ENCODE measurements at places on chromosomes 16 and 17.

DNA sequence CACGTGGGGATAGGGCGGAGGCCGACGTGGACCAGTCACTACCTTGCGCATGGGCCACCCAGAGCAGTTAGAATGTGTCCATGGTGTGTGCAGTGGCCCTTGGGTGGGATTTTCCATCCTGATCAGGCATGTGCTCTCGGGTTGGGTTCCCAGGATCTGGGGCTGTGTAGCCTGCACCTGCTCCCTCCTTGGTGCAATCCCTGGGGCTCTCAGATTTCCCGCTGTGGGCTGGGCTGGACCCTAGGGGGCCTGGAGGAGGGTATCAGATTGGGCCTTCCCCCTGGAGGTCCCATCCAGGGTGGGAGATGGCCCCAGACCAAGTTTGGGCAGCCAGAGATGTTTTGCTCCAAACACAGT lies 1.3 kb downstream of the SMTNL2 start:
- H3K27me3 ChIP-seq = no peaks in the 10 kb centered on the region
- H3K4me1 ChIP-seq = peaks cover 56% of the 10 kb centered on the region
- H3K36me3 ChIP-seq = no peaks in the 10 kb centered on the region
- no peak overlapping the region for H3K4me3 ChIP-seq

GRCh38 chr16:84643180-84643583 lies 5.1 kb upstream of the KLHL36 start:
- H3K4me1 ChIP-seq = peaks cover 47% of the 10 kb centered on the region
- peak; percentile 68 for DNase-seq
- H3K27me3 ChIP-seq = no peaks in the 10 kb centered on the region
- H3K27ac ChIP-seq = peak overlapping the region; percentile 70
- H3K36me3 ChIP-seq = no peaks in the 10 kb centered on the region
- H3K4me3 ChIP-seq = no peak overlapping the region

DNA sequence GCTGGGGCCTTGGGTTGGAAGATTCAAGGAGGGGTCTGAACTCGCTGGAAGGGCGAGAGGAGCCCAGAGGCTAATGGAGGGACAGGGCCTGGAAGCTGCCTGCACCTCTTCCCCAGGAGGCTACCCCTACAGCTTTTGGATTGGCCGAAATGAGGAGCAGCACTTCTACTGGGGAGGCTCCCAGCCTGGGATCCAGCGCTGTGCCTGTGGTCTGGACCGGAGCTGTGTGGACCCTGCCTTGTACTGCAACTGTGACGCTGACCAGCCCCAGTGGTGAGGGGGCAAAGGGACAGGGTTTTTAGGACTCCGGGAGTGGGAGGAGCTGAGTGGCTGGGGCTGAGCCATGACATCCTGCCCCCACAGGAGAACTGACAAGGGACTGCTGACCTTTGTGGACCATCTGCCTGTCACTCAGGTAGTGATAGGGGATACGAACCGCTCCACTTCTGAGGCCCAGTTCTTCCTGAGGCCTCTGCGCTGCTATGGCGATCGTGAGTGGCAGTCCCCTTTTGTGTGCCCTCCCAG lies 8.8 kb downstream of the CNTNAP1 start:
- no peaks in the 10 kb centered on the region for H3K27me3 ChIP-seq
- no peaks in the 10 kb centered on the region for H3K4me1 ChIP-seq
- H3K27ac ChIP-seq = no peak overlapping the region
- peaks cover 66% of the 10 kb centered on the region for H3K36me3 ChIP-seq
- H3K4me3 ChIP-seq = no peak overlapping the region

DNA sequence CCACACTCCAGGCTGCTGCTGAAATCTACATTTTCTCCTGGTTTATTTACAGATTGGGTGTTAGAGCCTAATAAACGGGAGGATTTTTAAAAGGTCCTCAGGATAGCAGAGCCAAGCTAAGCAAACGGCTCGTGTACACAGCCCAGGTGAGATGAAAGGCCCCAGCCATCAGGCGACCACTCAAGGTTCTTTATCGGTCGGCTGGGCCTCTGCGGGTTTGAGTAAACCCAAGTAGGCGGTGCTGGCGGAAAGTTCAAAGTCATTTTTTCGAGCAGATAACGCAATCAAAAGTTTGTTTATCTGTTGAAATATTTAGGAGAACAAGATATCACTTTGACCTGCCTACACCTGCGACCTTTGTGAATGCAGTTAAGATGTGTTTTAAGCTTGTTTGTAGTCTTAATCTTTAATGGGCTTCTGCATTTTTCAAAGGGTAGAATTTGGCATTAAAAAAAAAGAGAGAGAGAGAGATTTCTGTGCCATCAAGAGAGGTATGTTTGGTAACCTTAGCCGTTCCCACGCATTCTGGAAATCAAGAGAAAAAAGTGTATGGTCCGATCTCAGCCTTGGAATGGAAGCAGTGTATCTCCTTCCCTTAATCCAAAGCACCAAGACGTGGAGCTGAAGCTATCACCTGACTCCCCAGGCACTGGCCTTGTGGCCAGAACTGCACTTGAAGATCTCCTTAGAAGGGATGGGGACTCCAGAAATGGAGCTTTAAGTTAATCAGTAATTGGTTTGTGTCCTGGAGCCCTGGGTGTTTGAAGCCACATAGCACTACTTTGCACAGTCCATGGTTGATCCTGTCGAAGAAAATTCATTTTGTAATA lies 301.7 kb upstream of the IRX5 start:
- H3K36me3 ChIP-seq = no peaks in the 10 kb centered on the region
- no peak overlapping the region for H3K4me3 ChIP-seq
- DNase-seq = no peak
- no peaks in the 10 kb centered on the region for H3K4me1 ChIP-seq
- H3K27me3 ChIP-seq = no peaks in the 10 kb centered on the region

GRCh38 chr16:73878611-73879010 lies 418.0 kb upstream of the PSMD7 start:
- no peak overlapping the region for H3K27ac ChIP-seq
- no peaks in the 10 kb centered on the region for H3K36me3 ChIP-seq
- no peak overlapping the region for H3K4me3 ChIP-seq
- DNase-seq = no peak

GRCh38 chr17:43791589-43791988 lies 11.4 kb downstream of the CFAP97D1 start:
- H3K4me3 ChIP-seq = no peak overlapping the region
- no peaks in the 10 kb centered on the region for H3K36me3 ChIP-seq
- no peaks in the 10 kb centered on the region for H3K27me3 ChIP-seq
- no peak overlapping the region for H3K27ac ChIP-seq
- peaks cover 8% of the 10 kb centered on the region for H3K4me1 ChIP-seq

DNA sequence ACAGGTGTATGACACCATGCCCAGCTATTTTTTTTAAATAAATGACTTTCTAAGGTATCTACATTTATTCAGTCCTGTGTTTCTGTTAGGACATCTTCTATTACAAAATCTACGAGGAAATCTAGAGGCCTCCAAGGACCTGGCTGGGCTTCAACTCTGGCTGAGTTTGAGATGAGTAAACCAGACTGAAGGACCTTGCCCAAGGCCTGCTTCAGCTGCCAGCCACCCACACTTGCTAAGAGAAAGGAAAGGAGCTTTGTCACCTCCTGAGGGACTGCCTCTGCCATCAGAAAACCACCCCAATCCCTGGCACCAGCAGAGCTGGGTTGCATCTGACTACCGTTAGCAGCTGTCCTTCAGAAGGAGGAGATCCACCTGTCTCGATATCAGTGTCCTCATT lies 1.3 kb upstream of the MYO1D start:
- peak; percentile 15 for DNase-seq
- H3K36me3 ChIP-seq = no peaks in the 10 kb centered on the region
- peaks cover 14% of the 10 kb centered on the region for H3K27me3 ChIP-seq

DNA sequence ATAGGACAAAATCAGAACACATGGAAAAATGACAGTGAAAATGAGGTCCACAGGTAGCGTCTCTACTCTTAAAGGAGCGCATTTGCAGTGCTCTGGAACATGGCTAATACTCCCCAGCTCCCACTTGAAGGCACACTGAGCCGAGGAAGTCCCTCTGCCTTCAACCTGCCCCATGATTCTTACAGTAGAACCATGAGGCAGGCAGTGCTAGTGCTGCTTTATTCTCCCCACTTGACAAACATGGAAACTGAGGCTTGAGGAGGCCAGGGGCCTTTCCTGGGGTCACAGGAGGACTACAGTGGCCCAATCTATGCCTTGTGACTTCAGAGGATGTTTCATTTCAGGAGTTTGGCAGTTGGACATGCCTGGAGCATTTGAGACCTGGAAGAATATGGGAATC lies 244.1 kb upstream of the MAF start:
- H3K4me1 ChIP-seq = no peaks in the 10 kb centered on the region
- H3K27me3 ChIP-seq = no peaks in the 10 kb centered on the region
- no peak for DNase-seq
- H3K27ac ChIP-seq = no peak overlapping the region
- H3K36me3 ChIP-seq = no peaks in the 10 kb centered on the region

DNA sequence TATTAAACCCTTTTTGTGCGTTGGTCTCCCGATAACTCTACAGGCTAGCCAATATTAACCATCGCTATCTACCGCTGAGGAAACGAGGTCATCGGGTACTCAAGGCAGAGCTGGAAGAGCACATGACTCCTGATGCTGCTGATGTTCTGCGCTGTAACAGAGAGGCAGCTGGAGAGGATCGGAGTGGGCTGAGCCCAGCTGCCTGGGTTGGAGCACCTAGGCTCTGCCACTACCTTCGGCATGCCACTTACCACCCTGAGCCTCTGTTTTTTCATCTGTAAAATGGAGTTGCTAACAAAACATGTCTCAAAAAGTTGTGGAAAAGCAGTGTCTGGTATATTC lies 432 bp upstream of the SLC46A1 start:
- peaks cover 12% of the 10 kb centered on the region for H3K36me3 ChIP-seq
- peak overlapping the region; percentile 63 for H3K4me3 ChIP-seq
- DNase-seq = no peak
- no peak overlapping the region for H3K27ac ChIP-seq

GRCh38 chr16:57862698-57863433 lies 60.6 kb upstream of the KIFC3 start:
- no peak for DNase-seq
- no peaks in the 10 kb centered on the region for H3K27me3 ChIP-seq
- H3K4me1 ChIP-seq = peaks cover 7% of the 10 kb centered on the region
- H3K27ac ChIP-seq = peak overlapping the region; percentile 31
